ENCODE measurements at places on chromosomes 7 and 10.
A peak's percentile ranks its signal among the peaks of the same experiment; 100 is the strongest.

- DNase-seq, result no peak
Measured at GRCh38 chr7:41869091-41869490, 166.2 kb upstream of the INHBA start.

- no peak for DNase-seq
Measured at GRCh38 chr7:44216521-44217222, 15.9 kb downstream of the YKT6 start.

DNA sequence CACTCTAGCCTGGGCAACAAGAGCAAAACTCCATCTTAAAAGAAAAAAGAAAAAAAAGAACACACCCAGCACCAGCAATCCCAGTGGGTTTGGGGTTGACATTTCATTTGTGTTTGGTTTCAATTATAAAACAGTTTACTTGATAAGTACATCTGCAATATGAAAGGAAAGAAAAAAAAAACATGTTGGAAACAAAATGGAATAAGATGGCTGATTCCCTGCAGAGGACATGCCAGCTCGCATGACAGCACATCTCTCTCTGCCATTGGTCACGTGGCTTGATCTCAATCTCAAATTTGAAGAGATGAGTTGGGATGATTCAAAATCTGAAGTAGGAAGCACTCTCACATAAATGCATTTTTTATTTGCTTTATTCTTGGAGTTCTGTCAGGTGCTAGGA is 28.0 kb downstream of the MYOF start:
- DNase-seq, result no peak

DNA sequence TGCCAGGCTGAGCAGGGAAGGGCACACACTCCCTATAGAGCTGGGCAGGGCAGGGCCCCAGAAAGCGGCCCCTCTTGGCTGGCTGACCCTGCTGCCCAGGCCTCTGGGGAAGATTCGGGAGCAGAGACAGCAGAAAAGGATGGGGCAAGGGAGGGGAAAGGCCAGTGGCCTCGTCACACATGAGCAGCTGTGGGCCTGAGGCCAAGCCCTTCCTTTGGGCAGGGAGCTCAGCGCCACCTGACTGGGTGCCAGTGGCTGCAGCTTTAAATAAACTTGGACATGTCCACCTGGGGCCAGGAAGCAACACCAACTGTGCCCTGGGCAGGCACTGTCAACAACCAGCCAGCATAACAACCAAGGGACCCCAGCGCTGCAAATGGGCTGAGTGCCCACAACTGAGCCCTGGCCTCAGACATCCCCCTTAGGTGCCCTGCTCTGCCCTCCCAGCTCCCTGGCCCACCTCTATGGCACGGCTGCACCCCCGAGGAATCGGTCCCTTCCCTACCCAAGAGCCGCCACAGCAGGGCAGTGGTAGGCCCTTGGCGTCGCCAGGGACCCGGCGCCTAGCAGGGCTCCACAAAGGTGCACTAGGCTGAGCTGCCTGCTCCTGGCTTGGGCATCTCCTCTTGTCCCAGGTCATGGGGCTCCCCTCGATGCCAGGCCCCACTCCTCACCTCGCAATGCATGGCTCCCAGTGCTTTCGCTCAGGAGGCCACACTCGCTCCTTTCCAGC is 2.6 kb downstream of the CAMK2B start:
- DNase-seq, result no peak

DNA sequence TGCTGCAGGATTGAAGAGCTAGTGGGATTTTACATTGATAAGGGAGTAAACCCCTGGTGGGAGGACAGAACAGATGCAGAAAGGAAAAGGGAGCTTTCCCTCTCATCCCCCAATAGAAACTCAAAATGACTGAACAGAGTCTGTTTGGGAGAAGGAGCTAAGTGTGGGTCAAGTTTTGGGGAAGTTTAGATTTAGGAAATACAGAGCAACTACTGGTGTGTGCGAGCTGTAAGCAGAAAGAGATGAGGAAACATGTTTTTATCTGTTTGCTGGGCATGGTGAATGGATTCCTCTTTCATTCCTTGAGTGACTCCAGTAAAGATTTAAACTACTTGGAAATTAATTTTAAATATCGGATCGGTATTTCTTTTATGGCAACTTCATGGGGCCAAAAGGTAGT is 132.7 kb downstream of the AOAH start:
- DNase-seq, result no peak

DNA sequence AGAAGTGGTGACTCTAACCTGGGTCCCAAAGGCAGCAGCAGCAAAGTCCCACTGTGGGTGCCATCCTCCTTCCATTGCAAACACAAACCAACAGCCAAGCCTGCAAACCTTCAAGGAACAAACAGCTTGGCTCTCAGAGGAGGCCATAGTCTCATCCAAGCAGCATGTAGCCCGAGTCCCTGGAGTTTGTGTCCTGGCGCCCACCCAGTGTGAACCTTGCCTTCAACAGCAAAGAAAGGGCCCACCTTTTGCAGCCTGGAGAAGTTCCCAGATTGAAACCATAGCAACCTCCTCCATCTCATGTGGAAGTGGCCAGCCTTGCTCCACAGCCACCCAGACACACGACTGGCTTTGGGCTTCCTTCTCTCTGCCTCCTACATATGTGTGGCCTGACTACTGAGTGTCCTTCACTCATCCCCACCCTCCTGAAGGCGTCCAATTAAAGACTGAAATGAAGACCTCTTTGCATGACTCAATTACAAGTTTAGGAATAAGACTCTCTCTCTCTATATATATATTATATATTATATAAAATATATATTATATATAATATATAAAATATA is 106.1 kb downstream of the C10orf90 start:
- no peak for DNase-seq

DNA sequence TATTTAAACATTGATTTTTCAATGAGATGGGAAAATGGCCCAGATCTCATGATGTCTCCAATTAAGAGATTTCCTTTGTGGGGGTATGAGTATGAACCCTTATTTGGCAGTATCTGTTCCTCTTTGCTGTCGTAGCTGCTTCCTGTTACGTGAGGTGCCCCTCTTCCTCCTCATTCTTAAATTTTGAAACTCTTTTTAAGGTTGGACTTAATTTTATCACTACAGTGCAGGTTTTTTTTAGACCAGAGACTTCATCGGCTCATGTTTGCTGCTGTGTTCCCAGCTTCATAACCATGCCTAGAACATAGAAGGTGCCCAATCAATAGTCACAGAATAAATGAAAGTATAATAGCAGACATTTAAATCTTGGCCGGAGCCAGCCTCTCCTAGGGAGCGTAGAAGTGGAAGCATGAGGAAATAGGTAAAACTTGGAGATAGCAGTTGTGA is 2.4 kb downstream of the MIOS start:
- no peak for DNase-seq

DNA sequence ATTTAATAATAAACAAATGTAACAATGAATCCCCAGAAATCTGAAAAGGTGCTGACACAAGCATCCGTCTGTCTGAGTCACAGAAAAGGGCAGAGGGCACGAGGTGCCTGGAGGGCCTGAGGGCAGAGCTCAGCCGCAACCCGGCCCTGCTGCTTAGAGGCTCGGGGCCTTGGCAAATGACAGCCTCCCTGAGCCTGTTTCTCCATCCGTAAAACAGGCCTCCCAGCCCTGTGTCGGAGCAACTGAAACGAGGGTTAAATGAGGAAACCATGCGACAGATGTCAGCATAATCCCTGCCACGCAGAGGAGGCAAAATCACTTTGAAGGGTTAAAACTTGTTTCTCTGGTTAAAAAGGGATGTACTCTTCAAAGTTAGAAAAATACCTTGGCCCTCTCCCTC is 24.9 kb downstream of the NUDT1 start:
- DNase-seq, result peak; percentile 29

DNA sequence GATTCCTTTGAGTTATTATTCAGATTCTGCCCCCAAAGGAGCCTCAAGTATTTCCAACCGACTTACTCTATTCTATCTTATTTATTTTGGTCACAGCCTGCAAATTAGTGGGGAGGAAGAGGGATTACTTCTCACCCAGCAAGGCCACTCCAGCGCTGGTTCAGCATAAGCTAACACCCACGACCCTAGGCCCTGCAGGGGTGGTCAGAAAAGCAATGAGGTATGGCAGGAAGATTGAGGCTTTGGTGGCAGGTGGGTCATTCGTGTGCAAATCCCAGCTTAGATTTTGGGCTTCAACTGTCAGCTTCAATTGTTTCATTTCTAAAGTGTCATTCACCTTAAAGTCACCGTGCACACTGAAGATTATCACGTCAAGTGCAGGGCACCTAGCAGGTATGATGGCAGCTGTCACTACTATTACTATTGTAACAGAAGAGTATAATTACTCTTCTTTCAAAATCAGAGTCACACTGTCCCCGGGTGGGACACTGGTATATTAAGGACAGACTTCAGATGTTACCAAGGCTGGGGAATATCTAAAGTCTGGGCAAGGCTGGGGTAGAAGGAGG is 48.8 kb upstream of the OPTN start:
- no peak for DNase-seq

- no peak for DNase-seq
Measured at GRCh38 chr7:73668103-73668885, 663 bp downstream of the VPS37D start.

GRCh38 chr7:149005427-149006344 is 22.6 kb downstream of the PDIA4 start:
- DNase-seq, result no peak

DNA sequence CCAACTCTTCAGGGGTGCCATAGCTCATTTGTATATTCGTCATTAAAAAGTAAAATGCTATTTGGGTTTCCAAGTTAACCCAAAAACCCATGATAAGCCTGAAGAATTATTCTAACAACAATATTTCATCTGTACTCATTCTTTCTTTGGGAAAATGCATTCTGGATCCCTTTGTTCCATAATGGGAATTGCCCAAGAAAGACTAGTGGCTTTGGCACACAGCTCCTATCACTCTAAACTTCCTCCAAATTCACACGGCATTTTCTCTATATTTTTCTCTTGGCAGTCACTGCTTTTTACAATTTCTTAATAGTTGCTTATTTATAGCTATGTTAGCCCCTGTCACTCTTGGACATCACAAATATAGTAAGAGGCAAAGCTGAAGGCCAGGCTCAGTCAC is 29.1 kb downstream of the CHCHD3 start:
- no peak for DNase-seq

DNA sequence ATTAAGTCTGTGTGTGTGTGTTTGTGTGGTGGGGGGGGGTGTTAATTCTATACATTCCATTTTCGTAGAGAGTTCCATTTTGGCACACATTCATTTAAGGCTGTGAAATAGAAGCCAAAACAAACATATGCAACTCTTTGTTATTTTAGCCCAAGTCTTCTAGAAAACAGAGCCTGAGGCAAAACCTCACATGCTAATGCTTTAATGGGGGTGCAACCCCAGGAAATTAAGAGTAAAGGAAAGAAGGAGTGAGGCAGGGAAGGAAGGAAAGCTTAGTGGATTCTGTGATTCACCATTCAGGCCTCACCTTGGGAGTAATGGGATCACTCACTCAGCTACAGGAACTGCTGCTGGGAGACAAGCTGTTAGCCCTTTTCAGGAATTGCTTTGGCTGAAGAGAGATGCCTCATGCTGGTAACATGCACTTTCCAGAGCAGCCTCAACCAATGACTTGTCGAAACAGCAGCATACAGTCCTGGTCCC is 73.0 kb upstream of the CTTNBP2 start:
- DNase-seq, result peak; percentile 18

DNA sequence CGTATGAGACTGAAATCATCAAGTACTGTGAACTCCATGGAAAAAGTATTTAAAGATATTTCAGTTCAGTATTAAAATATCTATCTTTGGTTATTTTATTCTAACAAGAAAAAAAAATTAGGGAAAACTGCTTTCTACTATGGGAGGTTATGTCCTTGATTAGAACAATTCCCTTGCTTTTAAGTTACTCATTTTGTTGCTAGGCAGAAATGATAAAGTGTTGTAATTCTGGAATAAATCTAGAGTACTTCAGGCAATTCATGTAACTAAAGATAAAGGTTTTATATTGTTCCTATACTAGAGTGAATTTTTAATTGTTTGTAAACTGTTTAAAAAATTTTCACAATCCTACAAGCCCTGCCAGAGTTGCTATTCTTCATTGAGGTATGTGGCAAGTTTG is 92.0 kb downstream of the BBS9 start:
- DNase-seq, result no peak

GRCh38 chr7:158422887-158423560 is 164.6 kb downstream of the PTPRN2 start:
- no peak for DNase-seq

DNA sequence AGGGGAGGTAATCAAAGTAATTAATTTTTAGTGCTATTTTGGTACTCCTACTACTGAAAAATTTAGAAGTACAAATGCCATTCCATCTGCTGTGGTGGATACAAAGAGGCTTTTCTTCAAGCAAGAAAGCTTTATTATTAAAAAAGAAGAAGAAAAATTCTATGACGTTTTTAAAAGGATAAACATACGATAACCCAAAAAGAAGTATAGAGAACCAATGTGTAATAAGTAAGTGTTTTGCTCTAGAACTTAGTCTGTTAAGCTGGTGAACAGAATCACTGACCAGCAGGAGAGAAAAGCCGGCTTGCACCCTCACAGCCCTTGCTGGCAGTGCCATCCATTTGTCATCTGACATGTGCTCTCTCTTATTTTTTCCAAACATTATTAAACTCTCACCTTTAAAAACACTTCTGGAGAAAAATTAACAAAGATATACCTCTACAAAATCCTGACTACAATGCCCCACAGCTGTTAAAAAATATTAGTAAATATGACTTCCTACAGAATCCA is 81.5 kb downstream of the SRPK2 start:
- no peak for DNase-seq

DNA sequence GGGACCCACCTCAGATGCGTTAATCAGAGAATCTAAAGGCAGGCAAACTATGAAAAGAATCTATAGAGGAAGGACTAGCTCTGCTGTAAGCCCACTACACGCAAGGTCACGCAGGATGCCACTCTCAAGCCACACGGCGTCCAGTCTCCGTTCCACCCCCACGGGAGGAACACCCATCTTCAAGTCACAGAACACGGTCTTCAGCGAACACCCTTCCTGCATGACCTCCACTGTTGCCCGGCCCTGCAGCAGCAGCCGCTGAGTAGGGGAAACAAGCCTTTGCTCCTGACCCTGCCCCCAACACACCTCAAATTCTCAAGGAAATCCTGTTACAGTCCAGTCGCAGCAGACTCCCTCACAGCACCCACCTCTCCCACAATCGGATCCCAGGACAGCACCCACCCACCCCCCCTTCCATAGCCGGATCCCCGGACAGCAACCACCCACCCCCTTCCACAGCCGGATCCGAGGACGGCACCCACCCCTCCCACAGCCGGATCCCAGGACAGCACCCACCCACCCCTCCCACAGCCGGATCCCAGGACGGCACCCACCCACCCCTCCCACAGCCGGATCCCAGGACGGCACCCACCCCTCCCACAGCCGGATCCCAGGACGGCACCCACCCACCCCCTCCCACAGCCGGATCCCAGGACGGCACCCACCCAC is 133.7 kb downstream of the DIP2C start:
- DNase-seq, result no peak

DNA sequence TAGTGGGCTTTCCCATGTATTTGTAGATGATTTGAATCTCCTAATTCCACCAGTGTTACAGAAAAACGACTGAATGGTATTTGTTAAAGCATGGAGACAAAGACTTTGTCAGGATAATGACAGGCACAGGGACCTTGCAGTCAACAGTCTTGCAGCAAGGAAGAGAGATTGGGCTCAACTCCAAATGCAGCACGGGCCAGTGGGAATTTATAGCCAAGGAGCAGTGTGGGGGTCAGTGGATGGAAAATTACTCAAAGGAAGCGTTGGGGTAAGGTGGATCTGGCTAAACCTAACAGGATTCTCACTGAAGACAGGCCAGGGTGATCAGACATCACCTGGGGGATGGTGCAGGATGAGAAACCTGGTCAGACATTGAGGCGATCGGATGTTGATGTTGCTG is 24.3 kb downstream of the CPVL start:
- DNase-seq, result no peak
